ENCODE measurements at places on chromosomes 1 and 21.

GRCh38 chr21:19440792-19441655, 1037.4 kb upstream of the TMPRSS15 start:
- DNase-seq, result no peak

GRCh38 chr1:972726-973458, 6.6 kb downstream of the PLEKHN1 start:
- no peak for DNase-seq

DNA sequence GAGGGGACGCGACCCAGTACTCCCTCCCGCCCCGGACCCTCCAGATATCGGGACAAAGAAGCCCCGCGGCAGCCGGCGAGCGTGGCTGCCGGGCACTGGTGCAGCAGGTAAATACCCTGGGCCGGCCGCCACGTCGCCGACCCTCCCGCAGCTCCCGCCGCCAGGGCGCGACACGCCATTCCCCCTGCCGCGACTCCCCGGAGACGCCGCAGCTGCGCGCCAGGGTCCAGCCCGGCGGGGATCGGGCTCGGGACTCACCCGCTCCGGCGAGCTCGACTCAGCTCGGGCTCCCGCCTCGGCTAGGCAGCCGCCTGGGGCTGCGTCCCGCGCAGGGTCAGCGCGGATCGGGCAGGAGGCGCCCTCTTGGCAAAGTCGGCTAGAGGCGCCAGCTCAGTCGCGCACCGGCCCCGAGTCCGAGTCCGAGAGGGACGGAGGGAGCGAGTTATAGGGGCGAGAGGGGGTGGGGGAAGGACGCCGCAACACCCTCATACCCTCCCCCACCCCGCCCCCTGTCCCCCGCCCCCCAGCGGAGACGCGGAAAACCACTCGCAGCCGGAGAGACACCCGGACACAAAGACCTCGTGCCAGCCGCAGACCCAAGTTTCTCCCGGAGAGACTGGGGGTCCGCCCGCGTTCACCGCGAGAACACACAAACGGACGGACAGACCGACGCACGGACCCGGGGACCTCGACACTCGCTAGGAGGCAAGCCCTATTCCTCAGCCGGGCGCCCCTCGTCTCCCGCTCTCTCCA, 985 bp downstream of the SYT6 start:
- no peak for DNase-seq

- no peak for DNase-seq
Measured at GRCh38 chr1:171267391-171267790, 19.1 kb downstream of the FMO1 start.

DNA sequence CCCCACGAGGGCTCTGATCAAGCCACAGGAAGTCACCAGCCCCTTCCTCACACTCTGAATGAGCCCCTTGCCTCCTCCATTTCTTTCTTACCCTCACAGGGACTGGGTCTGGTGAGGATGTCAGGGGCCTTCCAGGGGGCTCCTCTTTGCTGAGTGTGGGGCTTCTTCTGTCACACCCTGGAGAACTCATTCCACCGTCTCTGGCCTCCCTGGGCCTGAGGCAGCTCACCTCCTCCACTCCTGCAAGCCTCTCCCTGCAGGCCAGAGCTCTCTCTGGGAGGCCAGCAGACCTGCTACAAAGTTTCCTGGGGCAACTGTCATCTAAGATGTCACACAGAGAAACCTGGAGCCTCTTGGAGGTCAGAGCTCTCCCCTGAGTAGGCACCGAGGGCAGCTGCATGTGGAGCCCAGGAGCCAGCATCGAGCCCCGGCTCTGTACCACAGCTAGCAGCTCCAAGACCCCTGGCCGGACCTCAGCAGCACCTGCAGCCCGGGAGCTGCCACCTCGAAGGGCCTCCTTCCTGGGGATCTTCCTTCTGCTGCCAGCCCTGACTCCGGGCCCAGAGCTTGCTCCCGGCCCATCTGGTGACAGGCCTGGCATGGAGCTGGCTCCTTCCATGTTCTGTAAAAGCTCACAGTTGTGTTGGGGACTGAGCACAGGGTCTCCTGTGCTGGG, 1.1 kb downstream of the SPOCD1 start:
- no peak for DNase-seq

GRCh38 chr1:107640207-107640606, 324.8 kb downstream of the VAV3 start:
- no peak for DNase-seq

Data from activated CD4-positive, alpha-beta T cell treated with anti-CD3 and anti-CD28 coated beads, Interleukin-2, amount 10 ng/mL, durations not matched to agents 7 days and 5 days (primary cell).